ENCODE measurements at places on chromosomes 5 and 9.

GRCh38 chr5:169668732-169669131 lies 31.7 kb downstream of the DOCK2 start:
- peak; percentile 33 for DNase-seq

DNA sequence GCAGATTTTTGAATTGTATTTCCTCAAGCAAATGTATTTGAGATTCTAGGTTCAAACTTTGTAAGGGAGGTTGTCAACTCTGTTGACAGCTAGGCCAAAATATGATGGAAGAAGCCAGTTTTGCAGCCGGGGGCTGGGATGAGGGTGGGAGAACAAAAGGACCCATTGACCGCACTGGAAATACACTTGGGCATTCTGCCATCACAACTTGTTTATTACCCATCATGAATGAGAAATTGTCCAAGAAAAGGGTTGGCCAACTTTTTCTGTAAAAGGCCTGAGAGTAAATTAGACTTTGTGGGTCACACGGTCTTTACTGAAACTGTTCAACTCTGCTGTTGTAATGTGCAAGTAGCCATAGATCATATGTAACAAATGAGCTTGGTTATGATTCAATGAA lies 221.3 kb upstream of the KLF9 start:
- DNase-seq = no peak

- no peak for DNase-seq
Observed at GRCh38 chr5:139263536-139263935, 30.0 kb upstream of the MATR3 start.

- DNase-seq = no peak
Observed at GRCh38 chr5:41266377-41266776, 53.0 kb upstream of the C6 start.

- DNase-seq = no peak
Observed at GRCh38 chr9:20702570-20702969, 18.5 kb downstream of the FOCAD start.

- no peak for DNase-seq
Observed at GRCh38 chr5:138339091-138339456, 1.0 kb downstream of the FAM53C start.

DNA sequence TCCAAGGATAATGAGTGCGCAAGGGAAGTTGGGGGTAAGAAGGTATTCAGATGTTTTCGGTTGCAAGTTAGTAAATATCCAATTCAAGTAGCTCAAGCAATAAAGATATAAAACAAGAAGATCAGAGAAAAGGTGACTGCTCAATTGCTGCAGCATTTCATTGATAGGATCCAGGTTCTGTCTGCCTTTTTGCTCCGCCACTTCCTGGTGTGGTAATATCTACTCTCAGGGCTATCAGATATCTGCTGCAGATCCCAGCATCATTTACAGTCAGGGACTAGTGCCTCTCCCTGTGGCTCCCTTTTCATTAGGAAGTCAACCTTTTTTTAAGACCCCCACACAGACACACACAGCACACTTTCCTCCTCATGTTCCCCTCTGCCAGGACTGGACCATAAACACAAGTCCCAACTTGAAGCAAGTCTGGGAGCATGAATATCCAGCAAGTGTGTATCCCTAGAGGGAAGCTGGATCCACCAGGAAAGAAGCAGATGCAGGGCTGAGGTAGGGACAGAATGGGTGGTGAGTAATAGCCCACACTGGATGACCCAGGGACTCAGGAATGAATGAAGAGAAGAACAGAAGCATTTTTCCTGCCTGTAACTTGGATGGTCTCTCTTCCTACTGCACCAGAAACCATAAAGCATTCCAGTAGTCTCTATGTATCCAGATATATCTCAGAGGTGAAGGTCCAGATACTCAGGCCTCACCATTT lies 53.7 kb downstream of the ZNF622 start:
- no peak for DNase-seq

GRCh38 chr9:109110329-109111021 lies 9.3 kb downstream of the TMEM245 start:
- no peak for DNase-seq

DNA sequence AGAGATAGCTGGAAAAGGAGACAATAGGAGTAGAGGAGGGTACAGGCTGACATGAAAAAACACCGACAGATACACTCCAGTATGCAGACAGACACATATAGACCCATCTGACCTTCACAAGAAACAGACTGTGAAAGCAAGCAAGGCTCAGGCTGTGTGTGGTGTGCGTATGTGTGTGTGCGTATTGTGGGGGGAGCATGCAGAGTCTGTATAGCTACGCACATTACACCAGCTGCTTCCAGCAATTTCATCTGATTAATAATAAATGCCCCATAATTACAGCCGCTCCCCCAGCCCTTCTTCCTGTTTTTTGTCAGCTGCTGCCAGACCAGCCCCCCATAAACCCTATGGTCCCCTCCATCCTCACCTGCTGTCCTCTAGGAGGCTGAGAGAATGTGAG lies 6.7 kb downstream of the CNTFR start:
- DNase-seq = no peak

DNA sequence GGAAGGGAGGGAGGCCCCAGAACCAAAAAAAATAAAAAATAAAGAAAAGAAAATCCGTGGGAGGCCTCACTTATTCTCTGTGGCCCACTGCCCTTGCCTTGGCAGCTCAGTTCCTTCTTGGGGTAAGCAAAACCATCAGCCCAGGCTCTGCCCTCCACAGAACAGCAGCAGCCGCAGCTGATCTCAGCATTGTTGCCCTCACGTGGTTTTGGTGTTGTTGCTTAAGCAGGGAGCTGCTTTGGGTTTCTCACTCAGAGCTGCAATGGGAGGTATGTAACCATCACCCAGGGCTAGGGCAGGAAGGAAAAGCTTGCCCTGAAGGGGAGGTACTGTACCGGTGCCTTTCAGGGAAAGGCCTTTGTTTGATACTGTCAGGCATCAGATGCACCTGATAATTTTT lies 374.7 kb upstream of the WWC1 start:
- peak; percentile 35 for DNase-seq

- DNase-seq = no peak
Observed at GRCh38 chr5:17123010-17123409, 94.4 kb upstream of the BASP1 start.

- DNase-seq = no peak
Observed at GRCh38 chr5:95841914-95842812, 19.6 kb upstream of the GLRX start.

- DNase-seq = no peak
Observed at GRCh38 chr5:158751961-158752655, 347.6 kb downstream of the EBF1 start.

DNA sequence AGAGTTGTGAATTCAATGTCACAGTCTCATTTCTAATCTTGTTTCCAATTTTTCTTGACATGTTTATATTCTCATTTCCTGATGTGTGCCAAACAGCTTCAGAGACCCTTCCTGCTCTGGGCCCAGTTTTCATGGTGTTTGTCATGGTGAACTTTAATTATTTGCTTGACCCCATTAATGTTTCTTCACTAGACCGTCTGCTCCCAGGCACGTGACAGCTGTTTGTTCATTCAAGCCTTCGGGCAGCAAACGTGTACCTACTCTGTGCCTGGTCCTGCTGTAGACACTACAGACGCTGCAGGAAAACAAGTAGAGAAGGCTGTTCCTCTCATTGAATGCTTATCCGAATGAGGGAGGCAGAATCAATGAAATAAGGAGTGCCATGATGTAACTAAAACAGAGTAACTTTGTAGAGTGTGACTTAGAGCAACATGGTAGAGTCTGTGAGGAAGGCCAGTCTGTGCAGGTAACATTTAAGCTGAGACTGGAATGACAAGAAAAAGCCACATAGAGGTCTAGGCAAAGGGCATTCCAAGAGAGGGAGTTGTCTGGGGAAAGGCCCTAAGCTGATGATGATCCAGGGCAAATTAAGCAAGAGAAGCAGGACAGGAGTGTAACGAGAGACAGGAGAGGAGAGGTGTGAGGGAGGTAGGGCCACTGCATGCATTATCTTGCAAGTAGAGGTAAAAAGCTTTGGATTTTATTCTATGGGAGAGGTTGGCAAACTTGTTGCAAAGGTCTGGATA lies 191.4 kb downstream of the SEMA5A start:
- no peak for DNase-seq

DNA sequence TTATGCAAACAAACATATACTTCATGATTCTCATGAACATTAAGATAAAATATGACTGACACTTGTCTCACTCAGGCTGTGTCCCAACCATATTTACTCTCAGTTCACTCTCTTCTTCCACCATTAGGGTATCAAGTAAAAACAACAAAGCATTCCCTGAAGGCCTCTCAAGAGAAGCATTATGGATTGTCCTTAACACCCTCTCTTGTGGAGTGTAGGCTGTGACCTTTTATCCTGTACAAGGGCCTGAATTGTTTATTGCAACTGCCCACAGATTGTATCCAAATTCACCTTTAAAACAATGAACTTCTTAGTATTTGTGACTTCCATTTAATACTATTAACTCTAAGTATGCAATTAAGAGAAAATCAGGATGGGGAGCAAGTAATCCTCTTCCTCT lies 78.1 kb downstream of the RICTOR start:
- no peak for DNase-seq

- DNase-seq = no peak
Observed at GRCh38 chr5:160500786-160501779, 79.4 kb downstream of the PTTG1 start.

DNA sequence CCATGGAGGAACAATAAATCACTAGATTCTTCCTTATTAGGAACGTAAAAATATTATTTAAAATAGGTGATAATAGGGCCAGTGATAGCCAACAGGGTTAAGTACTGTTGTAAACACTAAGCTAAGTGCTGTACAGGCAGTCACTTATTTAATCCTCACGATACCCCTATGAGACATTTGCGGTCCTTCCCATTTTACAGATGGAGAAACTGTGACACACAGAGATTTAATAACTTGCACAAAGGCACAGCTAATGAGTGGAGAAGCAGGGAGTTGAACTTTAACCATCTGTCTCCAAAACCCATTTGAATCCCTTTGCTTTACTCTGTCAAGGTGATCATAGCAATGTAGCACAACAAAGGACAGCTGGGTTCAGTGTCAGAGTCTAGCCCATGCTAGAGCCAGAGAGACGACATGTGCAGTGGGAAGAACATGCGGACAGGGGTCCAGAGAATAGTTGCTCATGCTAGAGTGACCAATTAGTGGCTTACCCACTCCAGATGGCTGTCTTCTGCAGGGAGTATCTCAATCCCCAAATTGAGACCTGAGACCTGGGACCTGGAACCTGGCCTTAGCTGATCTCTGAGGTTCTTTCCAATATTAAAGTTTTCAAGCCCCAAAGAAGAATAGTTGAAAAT lies 28.9 kb downstream of the STXBP1 start:
- no peak for DNase-seq

DNA sequence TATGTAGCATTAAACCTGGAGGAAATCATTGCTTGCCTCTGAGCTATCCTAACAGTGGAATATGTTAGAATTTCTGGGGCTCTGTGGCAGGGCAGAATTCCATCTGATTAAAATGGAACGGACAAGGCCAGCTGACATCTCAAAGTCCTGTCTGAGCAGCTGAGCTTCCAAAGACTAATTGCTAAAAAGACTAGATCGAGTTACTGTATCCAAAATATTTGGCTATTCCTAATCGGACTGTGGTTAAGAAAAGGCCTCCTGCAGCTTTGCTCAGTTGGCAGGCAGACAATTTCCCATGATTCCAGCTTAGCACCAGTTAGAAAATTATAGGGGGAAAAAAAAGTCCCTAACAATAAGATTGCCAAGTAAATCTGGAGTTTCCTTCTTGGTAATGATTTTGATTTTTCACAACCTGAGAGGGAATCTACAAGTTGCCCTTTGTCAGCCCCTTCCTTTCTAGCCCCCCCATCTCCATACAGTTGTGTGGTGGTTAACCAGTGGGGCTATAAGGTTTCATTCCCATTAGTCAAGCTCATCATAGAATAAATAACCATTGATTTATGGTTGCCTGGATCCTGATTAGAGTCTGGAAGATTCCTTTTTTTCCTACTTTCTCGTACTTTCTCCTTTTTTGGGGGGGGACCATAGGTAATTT lies 26.4 kb downstream of the PTGR1 start:
- DNase-seq = no peak

DNA sequence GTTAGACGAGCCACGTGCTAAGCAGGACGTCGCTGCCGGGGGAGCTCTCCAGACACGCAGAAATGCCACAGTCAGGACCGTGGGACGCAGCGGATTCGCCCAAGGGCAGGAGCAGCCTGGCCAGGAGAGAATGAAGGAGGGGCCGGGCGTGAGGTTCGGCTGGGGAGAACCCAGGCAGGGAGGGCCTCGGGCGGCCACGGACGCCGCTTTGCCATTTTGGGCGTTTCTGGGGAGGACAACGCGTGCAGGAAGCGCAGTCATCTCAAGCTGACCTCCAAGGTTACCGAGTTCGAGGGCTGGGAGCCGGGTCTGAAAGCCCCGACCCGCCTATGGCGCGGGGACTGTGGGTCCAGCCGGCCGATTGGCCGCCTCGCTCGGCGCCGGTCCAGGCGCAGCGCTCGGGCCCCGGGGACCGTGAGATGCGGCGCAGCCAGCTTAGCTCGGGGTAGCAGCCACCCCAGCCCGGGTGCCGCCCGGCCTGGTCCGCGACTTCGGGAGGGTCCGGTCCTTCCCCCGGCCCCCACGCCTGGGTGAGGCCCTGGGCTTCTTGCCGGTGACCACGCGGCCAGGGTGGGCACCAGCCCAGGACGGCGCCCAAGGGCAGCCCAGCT lies 760 bp upstream of the MAN1B1 start:
- no peak for DNase-seq

DNA sequence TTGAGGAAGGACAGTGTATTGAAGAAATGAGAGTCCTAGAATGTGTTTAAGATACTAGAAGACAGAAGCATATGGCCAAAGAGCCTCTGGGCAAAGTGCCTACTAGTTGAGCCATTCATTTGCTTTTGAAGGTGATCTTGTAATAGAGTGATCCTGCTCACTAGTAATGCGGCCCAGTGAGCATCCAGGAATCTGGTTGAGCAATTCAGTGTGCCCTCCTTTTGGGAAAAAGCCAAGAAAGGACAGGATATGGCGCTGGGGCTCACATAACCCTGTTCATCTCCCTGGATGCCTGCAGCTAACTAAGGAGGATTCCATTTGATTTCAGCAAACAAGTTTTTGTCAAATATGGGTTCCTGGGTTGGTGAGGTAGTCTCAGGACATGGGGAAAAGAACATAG lies 16.3 kb downstream of the ADAM19 start:
- DNase-seq = peak; percentile 59

- no peak for DNase-seq
Observed at GRCh38 chr5:31148959-31149475, 44.5 kb upstream of the CDH6 start.

DNA sequence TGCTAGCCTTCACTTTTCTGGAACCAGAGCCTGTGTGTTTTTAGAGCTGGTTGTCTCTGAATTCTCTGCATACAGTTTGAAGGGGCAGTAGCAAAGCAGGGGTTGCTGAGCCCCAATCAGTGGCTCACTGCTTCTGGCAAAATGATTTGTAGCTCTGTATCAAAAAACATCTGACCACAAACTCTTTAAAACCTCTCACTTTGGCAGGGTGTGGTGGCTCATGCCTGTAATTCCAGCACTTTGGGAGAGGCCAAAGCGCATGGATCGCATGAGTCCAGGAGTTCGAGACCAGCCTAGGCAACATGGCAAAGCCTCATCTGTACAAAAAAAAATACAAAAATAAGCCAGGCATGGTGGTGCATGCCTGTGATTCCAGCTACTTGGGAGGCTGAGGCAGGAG lies 28.3 kb upstream of the APC start:
- DNase-seq = no peak
